A172 (cell line): ENCODE measurements at places on chromosomes 12 and 14. TPM values are rescaled to one million over a fixed set of nuclear protein-coding genes. Genes with fewer than 3 reads are reported as not detected.

DNA sequence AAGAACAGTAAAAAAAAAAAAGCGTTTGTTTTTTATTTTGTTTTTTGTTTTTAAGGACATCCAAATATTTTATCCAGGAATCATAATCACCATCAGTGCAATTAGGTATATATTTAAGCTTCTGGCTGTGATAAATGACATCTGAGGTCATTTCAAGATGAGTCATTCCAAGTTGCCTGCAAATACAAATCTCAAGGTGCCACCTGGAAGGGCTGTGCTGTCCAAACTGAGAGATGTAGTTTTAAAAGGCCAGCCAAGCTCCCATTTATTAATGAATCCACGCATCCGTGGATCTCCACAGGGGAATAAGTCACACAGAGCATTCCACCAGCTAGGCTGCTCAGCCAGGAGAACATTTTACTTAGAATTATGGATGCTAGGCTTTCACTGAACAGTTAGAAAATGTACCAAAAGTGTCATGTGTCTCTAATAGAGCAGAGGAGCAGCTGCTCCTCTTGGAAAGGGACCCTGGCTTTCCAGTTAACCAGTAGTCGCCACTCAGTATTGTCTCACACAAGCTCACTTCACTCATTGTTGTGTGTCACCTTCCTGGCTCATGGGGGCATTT lies 1151.4 kb upstream of the TMEM132C start:
- peak; percentile 57 for DNase-seq

DNA sequence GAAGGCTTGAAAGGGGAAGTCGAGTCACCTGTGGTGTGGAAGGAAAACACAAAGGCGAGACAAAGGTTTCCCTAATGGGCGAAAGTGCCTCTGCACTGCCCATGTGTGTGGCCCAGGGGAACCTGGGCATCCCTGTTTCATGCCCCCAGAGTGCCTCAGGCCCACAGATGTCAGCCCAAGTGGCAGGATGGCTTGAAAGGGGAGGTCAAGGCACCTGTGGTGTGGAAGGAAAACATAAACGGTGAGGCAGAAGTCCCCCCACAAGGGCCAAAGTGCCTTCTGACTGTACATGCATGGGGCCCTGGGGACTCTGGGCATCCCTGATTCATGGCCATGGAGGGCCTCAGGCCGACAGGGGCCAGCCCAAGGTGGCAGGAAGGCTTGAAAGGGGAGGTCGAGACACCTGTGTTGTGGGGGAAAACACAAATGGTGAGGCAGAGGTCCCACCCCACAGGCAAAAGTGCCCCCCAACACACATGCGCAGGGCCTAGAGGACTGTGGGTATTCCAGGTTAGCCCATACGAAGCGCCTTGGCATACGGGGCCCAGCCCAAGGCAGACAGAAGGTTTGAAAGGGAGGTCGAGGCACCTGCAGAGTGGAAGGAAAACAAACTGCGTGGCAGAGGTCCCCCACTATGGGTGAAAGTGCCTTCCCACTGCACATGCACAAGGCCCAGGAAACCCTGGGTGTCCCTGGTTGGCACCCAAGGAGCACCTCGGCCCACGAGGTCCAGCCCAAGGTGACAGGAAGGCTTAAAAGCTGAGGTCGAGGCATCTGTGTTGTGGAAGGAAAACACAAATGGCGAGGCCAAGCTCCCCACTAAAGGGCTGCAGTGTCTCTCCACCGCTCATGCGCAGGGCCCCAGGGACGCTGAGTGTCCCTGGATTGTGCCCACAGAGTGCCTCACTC lies 382.3 kb downstream of the ALG10 start:
- no peak for DNase-seq

The RBM23 gene
- total RNA-seq: 56.8 and 64.1 TPM in 2 replicates

The KRT6B gene
- not detected in 2 replicates for total RNA-seq

The TAS2R9 gene
- total RNA-seq: not detected in 2 replicates

The AMHR2 gene
- total RNA-seq: 0.57 TPM in 1 of 2 replicates, not detected in the other
